ENCODE measurements at places on chromosomes 3 and 15. TPM values are rescaled to one million over a fixed set of nuclear protein-coding genes. Genes with fewer than 3 reads are reported as not detected.

HTR3E gene
- not detected for total RNA-seq

GRCh38 chr15:34361278-34361677, 5.7 kb downstream of the LPCAT4 start:
- no peak for DNase-seq

DNA sequence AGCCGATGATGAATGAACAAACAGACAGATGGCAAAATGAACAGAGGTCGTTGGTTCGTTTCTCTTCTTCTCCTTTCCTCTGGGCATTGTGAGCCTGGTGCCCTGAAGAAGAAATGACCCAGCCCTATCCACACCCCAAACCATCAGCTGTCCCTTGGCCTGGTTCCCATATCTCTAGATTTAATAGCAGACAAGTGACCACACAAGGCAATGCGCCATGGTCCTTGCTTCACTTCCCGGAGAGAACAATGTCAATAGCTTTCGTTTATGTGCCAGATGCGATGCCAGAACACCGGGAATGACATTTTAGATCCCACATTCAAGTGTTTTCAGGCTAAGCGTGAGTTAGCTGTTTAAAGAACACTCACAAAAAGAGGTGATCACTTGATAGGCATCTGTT, 17.7 kb downstream of the POC1A start:
- DNase-seq: no peak

DNA sequence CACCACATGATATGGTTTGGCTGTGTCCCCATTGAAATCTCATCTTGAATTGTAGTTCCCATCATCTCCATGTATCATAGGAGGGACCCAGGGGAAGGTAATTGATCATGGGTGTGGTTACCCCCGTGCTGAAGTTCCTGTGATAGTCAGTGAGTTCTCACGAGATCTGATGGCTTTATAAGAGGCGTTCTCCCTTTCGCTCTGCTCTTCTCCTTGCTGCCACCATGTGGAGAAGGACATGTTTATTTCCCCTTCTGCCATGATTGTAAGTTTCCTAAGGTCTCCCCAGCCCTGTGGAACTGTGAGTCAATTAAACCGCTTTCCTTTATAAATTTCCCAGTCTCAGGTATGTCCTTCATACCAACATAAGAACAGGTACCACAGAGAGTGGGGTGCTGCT, 21.9 kb downstream of the OSTN start:
- DNase-seq: no peak

GRCh38 chr15:68411735-68412134, 20.2 kb downstream of the ITGA11 start:
- no peak for DNase-seq

- no peak for DNase-seq
These were observed 196.3 kb upstream of the PLSCR5 start for GRCh38 chr3:146801492-146801891.

DNA sequence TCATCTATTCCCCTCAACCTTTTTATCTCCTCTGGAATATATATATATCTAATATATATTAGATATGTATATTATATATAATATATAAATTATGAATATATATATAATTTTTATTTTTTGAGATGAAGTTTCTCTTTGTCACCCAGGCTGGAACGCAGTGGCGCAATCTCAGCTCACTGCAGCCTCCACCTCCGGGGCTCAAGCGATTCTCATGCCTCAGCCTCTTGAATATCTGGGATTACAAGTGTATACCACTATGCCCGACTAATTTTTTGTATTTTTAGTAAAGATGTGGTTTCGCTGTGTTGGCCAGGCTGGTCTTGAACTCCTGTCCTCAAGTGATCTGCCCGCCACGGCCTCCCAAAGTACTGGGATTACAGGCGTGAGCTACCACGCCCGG, 22.2 kb downstream of the PXYLP1 start:
- no peak for DNase-seq

GRCh38 chr15:87767516-87767915, 489.0 kb downstream of the NTRK3 start:
- DNase-seq: no peak

GRCh38 chr15:48096355-48096786, 24.4 kb upstream of the SLC24A5 start:
- DNase-seq: no peak

All from activated naive CD8-positive, alpha-beta T cell treated with anti-CD3 and anti-CD28 coated beads for 36 hours (primary cell).